ENCODE measurements at places on chromosomes 1 and 21.
A peak's percentile ranks its signal among the peaks of the same experiment; 100 is the strongest.

DNA sequence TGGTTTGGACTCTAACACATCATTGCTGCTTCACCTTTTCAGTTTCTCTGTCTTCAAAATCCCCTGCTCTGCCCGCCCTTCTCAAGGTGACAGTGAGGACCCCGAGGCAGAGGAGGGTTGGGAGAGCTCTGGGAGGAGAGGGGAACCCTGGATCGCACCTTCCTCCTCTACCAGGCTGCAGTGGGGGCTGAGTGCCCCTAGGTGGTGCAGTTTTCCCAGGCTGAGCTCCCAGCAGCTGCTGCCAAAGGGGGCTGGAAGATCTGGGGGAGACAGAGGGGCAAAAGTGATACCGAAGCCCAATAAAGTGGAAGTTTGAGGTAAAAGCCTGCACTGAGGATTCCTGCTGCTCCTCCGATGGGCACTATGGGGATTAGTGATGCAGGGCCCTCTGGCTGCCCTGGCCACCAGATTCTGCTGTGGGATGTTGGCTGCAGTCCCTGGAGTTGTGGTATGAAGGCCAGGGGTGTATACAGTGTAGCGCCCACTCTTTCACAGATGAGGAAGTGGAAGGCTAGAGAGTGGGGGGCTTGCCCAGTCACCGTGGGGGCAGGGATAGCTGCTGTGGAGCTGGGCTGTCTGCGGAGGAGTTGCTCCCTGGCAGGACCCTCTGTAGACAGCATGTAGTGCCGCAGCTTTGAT lies 40.7 kb upstream of the SCMH1 start:
- peak; percentile 9 for DNase-seq

GRCh38 chr1:29754573-29755375 lies 518.5 kb downstream of the PTPRU start:
- no peak for DNase-seq

DNA sequence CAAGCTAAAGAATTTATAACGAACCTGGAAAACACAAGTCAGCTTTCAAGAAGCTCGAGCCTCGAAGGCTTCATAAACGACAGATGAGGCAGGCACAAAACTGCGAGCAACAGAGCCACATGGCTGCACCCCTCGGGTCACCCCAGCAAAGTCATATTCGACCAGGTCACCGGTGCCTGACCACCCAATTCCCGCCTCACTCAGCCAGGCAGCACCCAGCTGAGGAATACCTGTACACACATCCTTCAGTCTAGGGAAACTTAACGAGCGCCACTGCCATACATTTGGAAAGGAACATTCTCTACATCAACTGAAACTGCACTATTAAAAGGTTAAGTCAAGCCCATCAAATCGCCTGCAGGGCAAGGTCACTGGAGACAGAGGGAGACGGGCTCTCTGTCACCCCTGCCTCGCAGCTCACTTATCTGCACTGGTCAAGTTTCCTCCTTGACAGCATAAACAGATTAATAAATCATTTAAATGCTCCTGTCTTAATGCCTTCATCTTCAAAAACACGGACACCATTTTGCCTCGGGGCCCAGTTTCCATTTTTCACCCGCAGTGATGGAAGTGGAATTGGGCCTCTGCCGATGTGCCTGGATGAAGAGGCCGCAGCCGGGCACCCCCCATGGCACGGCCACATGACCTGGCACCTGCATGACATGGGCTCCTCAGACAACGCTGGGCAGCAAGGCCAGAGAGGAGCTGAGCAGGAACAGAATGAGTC lies 20.6 kb downstream of the NPHP4 start:
- DNase-seq, result no peak

DNA sequence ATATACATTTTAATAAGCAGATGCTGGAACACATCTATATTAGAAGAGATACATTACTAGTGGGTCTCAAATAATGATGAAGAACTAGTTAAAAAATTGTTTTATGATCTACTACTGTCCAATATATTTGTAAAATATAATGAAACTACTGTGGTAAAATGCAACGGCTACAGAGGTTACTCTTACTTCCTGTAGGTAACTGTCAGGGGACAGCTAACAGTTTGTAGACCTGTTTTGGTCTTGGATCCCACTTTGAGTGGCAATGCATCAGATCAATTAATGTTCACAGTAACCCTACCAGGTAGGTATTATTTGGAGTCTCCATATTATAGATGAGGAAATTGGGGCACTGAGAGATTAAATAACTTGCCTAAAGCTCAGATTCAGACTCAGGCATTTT lies 26.7 kb upstream of the MYSM1 start:
- DNase-seq, result no peak

DNA sequence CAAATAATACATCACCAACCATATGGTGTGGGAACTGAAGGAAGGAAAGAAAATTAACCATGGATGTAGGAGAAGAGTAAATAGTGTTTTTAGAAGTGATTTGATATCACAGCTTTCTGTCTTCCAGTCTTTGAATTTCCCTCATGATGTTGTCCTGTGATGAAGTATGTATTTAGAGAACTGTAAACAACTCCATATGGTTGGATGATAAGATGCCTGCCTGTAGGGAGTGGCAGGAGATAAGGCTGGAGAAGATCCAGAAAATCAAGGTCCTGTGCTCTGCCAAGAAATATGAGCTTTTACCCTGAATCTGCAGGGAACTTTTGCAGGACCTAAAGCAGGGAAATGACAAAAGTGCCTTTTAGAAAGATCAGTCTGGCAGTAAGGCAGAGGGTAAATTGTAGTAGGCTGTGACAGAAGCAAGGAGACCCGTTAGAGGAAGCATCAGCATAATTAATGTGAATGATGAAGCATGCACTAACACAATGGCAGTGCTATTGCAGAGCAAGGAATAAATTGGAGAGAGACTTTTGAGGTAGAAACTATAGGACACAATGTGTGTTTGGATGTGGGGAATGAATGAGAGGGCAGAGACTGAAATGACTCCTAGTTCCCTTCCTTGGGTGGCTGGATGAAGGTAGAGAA lies 21.9 kb downstream of the CEPT1 start:
- DNase-seq, result no peak

- no peak for DNase-seq
These were observed 3.3 kb downstream of the CAPN2 start for GRCh38 chr1:223715604-223716172.

- DNase-seq, result peak; percentile 71
These were observed 102.5 kb upstream of the TARDBP start for GRCh38 chr1:10909697-10910680.
